Stimulated activated CD8-positive, alpha-beta memory T cell treated with anti-CD3 and anti-CD28 coated beads, Interleukin-4, amount 100 ng/mL, for 1 hour (primary cell): ENCODE measurements at places on chromosomes 3 and 15.
A peak's percentile ranks its signal among the peaks of the same experiment; 100 is the strongest.

DNA sequence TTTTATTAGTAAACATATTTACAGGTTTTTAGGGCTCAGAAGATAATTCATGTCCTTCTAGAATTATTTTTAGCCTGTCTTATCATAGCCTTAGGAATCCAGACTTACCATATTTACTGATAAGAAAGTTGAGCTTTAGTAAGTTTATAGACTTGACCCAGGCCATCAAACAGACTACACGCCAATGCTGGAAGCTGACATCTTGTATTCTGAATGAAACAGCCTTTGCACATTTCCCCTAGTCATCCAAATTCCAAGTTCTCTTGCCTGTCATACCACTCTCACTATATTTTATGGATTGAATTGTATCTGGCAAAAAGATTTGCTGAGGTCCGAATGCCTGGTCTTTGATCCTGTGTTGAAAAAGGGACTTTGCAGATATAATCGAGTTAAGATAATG, 58.6 kb downstream of the DRD3 start:
- no peak for DNase-seq

DNA sequence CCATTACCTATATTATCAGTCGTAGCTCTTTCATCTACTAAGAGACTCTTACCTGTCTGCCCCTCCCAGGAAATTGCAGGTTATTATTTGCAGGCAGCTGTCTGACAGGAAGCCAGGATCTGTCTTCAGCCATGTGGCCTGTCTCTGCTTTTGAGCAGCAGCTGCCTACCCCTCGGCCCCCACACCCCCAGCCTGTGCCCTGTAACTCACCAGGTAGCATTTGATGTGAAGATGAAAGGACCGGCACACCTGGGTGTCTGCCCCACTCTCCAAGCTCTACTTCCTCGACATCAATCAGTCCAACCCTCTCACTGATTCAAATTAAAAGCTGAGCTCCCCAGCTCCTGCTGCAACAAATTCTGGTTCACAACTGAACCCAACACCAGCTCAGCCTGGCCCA, 197.2 kb upstream of the CTNNB1 start:
- no peak for DNase-seq

- no peak for DNase-seq
Observed at GRCh38 chr3:29153811-29154210, 127.1 kb upstream of the RBMS3 start.

DNA sequence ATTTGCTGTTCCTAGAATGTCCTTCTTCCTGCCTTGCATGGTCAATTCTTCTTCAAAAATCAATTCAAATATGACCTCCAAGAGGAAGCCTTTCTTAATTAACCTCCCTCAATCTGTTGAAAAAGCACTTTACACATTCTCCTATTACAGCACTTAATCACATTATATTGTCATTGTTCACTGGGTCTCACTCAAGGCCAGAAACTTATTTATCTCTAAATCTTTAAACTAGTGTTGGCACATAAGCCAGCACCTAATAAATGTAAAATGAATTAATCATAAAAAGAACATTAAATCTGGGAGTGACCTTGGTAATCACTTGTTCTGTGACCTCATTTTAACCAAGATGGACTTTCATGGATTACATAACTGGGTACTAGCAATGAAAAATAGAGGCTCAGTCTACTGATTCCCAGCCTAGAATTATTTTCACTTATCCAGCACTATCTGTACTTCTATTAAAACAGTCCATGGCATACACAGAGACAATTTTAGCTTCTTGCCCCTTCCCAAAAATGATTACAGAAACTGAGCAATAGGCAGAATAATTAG, 22.1 kb downstream of the MSL2 start:
- DNase-seq, result no peak

DNA sequence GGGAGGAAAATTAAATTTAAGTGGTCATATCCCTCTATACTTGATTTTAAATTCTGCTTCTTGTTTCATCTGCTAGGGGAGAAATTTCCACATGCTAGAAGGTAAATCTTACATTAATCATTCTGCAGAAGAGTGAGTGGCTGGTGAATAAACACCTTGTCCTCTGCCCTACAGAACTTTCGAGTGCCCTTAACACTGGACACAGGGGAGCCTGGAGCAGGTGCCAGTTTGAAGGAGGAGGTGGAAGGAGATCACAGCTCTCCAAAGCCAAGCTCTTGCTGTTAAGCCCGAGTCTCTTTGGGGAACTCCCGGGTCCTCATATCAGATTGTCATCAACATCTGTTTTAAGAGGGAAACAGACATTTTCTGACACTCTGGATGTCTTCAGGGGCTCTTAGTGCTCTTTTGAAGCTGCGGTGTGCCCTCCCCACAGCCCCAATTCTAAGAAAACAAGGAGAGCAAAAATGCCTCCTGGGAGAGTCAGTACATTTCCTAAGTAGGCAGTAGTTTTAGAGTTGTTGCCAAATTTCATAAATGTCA, 31.3 kb downstream of the LAMP3 start:
- DNase-seq, result no peak

DNA sequence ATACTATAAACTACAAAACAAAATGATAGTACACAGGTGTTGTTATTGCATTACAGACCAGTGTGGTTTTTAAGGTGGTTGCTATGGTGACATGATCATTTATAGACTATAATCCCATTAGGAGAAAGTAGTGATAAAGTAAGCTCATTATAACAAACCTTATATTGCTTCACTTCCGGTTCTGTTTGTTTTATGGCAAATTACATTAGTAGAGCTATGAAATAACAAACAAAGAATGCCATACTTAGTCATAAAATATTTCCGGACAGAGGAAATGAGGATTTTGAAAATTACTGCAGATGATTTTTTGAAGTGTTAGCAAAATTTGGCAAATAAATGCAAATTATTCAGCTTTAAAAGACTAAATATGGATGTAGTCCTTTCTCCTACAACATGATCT, 640.4 kb upstream of the ARPP21 start:
- no peak for DNase-seq

GRCh38 chr3:154786724-154787123, 293.4 kb upstream of the MME start:
- no peak for DNase-seq

GRCh38 chr3:143563786-143564185, 284.5 kb downstream of the SLC9A9 start:
- no peak for DNase-seq

GRCh38 chr3:181570472-181570871, 141.3 kb upstream of the SOX2 start:
- DNase-seq, result no peak

GRCh38 chr3:155581579-155581978, 163.3 kb downstream of the PLCH1 start:
- DNase-seq, result no peak

GRCh38 chr3:10653866-10654611, 148.7 kb upstream of the ATP2B2 start:
- DNase-seq, result no peak

- no peak for DNase-seq
Observed at GRCh38 chr3:70065696-70066253, 66.2 kb downstream of the SAMMSON start.

GRCh38 chr3:150128126-150128525, 157.4 kb upstream of the PFN2 start:
- no peak for DNase-seq

GRCh38 chr3:168671091-168671490, 575.4 kb upstream of the GOLIM4 start:
- no peak for DNase-seq

- DNase-seq, result no peak
Observed at GRCh38 chr3:73621388-73621787, 3.4 kb downstream of the PDZRN3 start.

DNA sequence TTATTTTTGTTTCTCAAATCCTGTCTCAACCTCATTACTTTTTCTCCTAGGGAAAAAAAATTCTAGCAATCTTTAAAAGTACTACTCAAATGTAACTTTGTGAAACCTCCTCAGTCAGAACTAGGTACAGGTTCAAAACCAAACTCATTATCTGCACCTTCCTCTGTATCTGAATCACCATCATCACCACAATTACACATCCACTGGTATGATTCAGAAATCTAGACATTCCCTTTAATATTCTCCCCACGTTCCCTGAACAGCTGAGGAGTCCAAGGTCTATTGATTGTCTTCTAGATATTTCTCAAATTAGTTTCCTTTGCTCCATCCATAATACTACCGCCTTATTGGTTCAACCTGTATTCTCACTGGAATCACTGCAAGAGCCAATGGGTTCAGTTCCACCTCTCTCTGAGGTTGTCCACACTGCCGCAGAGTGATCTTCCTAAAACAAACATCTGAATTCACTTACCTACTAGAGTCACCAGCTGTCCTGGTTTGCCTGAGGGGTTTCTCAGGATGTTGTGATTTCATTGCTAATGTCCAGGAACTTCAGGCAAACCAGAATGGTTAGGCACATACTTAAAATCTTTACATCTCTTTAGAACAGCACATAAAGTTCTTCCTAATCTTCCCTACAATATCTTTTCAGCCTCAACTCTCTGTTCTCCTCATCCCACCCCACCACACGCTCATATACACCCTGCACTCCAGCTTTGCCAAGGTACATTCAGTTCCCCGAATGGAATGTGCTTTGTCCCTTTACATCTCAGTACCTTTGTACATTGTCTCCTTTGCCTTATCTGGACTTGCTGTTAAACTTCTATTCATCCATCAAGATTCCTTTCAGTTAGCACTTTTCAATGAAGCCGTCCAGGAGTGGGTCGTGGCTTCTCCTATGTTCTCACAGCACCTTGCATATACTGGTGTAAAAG, 24.2 kb downstream of the ATP13A4 start:
- no peak for DNase-seq

DNA sequence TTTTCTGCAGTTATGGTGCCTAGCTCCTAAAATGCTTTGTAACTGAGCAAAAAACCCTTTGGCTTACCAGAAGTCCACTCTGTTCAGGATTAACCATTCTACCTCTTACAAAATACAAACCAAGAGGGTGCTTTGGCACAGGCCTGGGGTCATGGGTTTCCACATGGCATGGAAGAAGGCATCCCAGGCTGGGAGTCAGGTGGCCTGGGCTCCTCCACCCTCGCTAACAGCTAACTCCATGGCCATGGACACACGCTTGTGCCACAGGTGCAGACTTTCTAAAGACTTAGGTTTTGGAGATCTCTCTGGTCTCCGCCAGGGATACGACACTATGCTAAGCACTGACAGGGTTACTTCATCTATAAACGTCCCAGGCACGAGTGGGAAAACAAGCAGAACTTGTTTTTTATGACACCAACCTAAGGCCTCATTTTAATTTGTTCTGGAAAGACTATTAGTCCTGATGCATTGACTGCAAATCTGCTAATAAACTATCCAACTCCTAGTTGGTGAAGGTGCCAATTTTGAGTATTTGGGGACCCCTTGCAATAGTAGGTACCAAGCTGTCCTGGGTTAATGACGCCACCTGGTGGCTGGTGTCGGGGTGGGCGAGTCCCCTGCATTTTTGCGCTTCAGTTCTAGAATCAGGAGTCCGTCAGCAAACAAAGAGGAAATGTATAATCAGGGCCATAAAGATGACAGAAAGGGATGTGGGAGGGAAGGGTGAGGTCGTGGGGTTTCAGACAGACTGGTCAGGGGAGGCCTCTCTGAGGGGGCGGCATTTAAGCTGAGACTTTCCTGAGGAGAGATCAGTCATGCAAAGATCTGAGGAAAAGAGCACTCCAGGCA, 10.3 kb upstream of the ALDH1A3 start:
- no peak for DNase-seq

GRCh38 chr3:41209646-41210045, 10.3 kb downstream of the CTNNB1 start:
- no peak for DNase-seq

DNA sequence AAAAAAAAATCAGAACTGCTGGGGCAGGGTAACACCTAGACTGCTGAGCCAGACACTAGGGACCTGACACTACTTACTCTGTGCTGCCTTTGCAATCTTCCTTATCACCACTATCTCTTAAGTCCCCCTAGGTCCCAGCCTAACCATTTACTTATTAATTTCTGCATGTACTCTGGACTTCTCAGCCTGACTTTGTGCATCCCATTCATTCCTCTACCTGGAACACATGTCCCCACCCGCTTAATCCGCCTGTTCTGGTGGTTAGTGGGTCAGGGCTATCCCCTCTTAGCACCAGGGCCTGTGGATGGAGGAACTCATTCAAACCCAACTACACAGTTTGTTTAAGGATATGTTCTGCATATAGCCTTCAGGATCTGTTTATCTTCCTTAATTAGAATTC, 5.0 kb upstream of the CACNA1D start:
- DNase-seq, result no peak

GRCh38 chr15:90482124-90483011, 47.4 kb upstream of the CRTC3 start:
- DNase-seq, result no peak

- no peak for DNase-seq
Observed at GRCh38 chr15:77854980-77855379, 222.3 kb upstream of the LINGO1 start.

- no peak for DNase-seq
Observed at GRCh38 chr3:117674321-117674720, 964.7 kb downstream of the TUSC7 start.

DNA sequence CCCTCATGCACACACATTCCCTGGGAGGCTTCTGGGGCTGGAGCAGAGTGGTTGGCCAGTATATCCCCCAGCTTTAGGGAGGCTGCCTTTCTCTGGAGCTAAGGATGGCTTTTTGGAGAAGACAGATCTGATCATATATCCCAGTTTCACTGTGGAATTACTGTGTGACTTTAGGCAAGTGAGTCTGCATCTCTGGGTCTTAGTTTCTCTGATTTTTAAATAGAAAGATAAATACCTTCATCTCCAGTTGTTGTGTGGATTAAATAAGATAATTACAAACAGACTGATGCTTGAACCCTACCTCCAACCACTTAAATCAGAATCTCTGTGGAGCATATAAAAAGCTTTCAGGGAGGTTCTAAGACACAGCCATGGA, 11.1 kb upstream of the WNT7A start:
- no peak for DNase-seq

- DNase-seq, result peak; percentile 13
Observed at GRCh38 chr15:69976366-69976994, 121.2 kb downstream of the TLE3 start.

DNA sequence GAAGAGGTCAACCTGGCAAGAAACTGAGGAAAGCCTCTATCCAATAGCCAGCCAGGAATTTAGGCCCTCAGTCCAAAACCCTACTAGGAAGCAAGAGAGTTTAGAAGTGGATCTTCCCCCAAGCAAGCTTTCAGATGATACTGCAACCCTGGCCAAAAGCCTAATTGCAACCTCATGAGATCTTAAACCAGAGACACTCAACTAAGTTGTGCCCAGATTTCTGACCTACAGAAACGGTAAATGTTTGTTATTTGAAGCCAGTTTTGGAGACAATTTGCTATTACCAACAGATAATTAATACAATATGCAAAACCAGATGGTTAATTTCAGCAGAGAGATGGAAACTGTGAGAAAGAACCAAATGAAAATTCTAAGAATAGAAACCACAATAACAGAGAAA, 21.7 kb upstream of the SUSD5 start:
- no peak for DNase-seq

GRCh38 chr15:57057134-57057930, 138.9 kb downstream of the TCF12 start:
- DNase-seq, result no peak

DNA sequence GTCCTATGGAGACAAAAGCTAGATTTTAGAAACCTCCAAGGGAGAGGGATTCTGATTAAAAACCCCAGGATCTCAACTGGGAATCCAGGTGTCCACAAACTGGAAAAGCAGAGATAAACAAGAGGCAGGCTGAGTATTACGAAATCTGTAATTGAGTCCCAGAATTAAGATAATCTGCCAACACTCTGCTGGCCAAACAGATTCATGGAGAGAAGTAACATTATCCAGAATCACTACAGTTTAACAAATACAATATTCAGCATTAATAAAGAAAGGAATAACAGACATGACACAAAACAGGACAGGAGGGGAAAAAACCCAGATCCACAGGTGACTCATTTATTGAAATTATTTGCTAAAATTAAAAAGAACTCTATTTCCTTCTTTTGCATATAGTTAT, 227.2 kb upstream of the NANOGP8 start:
- DNase-seq, result no peak

GRCh38 chr3:42735019-42735418, 32.4 kb upstream of the HHATL start:
- DNase-seq, result no peak
